ENCODE measurements at places on chromosomes 5 and 9. TPM values are rescaled to one million over a fixed set of nuclear protein-coding genes. Genes with fewer than 3 reads are reported as not detected.

DNA sequence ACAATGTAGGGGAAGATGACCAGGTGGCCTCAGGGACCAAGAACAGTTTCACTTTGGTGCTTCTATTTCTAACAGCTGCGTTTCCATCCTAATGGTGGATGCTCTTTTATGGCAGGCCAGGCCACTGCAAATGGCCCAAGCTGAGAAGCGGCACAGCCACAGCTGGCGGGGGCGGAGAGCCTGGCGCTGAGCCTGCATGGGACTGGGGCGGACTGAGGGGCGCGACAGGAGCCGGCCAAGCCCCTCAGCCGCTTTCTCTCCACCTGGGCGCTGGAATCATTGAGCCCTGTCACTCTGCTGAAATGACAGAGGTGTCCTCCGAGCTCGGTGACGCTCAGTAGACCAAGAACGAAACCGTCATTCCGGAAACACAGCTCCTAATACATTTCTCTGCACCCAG, 317.3 kb upstream of the PDE4D start:
- H3K4me1 ChIP-seq = no peaks in the 10 kb centered on the region
- H3K27ac ChIP-seq = no peak overlapping the region
- no peaks in the 10 kb centered on the region for H3K27me3 ChIP-seq

- no peaks in the 10 kb centered on the region for H3K27me3 ChIP-seq
- no peaks in the 10 kb centered on the region for H3K36me3 ChIP-seq
- H3K27ac ChIP-seq = peak overlapping the region; percentile 80
- no peak overlapping the region for H3K4me3 ChIP-seq
- H3K4me1 ChIP-seq = peaks cover 49% of the 10 kb centered on the region
- no peak for DNase-seq
These were observed 69.8 kb downstream of the ADAMTS2 start for GRCh38 chr5:179275381-179275878.

The SPATA6L gene
- 23.8 TPM for total RNA-seq

The IL33 gene
- total RNA-seq = 37.3 TPM

The PIP5K1B gene
- total RNA-seq = 1.7 TPM

The DNAH5 gene
- total RNA-seq = 0.15 TPM
